ENCODE measurements at places on chromosomes 12 and 14.

DNA sequence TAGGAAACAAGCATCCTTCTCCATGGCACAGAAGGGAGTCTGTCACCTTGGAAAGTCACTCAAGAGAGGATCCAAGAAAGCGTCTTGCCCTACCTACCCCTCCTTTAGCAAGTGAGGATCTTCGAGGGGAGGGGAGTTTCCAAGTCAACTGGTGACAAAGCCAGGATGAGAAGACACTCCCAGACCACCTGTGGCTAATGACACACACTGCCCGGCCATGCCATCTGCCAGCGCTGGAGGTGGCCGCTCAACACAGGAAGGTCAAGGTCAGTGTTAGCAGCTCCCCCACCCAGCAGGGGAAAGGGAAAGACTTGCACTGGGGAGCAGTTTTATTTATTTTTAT is 41.3 kb downstream of the ELK3 start:
- no peak for DNase-seq

DNA sequence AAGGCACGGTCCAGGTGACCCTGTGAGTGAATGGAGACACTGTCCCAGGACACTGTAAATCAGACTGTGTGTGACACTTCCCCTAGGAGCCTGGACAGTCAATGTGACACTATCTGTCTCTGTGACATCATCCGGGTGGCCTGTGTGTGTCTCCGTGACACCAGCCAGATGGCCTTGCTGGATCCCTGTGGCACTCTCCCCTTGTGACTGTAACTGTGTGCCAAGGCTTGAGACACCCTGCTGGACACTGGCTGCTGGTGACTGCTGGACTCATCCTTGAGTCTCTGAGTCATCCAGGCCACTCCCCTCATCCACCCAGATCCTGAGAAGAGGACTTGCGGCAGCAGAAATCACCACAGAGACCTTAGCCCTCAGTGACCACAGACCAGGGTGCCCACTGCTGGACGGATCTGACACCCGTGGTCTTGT is 51.6 kb downstream of the MVK start:
- DNase-seq = no peak

DNA sequence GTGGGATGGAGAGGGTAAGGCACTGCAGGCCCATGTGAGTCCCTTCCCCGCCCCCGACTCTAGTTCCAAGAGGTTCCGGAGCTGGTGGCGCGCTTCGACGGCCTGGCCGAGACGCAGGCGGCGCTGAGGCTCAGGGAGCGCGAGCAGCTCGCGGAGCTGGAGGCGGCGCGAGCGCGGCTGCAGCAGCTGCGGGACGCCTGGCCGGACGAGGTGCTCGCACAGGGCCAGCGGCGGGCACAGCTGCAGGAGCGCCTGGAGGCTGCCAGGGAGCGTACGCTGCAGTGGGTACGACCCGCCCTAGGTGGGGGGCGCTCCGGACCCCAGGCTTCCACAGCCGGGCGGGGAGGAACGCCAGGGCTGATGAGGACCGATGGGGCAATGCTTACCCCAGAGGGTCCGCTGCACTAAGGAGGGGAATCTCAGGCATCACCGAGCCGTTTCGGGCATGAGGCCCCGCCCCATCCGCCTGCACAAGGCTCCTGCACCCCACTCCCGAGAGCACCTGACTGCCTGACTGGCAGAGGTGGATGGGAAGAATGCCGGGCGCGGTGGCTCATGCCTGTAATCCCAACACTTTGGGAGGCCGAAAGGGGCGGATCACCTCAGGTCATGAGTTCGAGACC is 4.9 kb downstream of the CFAP73 start:
- DNase-seq = no peak

- peak; percentile 74 for DNase-seq
Measured at GRCh38 chr12:108307006-108307405, 32.1 kb downstream of the CMKLR1 start.

DNA sequence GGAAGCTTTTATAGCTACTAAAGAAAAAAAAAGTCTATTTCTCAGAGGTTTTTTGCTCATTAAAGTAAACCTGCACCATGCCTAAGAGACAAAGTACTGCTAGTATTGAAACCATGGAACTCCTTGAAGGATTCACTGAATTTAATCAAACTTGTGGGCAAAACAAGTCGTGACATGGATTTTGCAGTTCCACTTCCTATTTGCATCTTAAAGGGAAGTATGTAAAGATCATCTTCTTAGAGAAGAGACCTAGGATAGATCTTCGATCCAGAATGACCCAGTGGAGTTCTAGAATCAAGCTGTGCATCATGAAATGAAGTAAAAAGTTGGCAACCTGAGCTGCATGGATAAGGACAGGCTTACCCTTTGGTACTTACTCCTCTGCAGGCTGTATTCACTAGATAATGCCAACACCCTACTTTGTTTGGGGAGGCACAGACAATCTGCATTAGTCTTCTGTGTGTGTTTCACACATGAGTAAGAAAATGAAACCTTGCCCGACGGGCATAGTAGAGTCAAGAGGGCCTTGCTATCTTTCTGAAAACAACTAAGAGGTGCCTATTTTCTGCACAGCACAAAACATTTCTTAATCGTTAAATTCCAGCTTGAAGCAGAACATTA is 1.9 kb downstream of the GNG2 start:
- DNase-seq = peak; percentile 31

Data from MV-4-11 (cell line).